Glutamatergic neuron (in vitro differentiated cells): ENCODE measurements at places on chromosomes 7 and 10. TPM values are rescaled to one million over a fixed set of nuclear protein-coding genes. Genes with fewer than 3 reads are reported as not detected.

The ICA1 gene
- total RNA-seq: 9.8 TPM

The ORAI2 gene
- 31.8 TPM for total RNA-seq

DNA sequence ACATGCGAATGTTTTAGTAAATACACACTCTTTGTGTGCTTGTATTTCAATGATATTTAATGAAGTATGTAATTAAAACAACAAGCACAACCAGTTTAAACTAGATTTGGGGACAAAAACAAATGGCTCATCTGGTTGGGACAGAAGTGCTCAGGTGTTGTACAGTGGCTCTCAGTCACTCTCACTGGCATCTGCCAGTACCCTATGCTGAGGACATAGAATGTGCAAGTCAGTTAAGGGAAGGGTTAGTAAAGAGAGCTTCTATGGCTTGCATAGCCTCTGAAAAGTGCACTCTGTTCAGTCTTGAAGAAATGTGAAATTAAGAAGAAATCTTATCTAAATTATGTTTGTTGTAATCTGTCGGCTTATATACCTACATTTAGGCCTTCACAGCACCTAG, 183.0 kb downstream of the LRRC4 start:
- no peak for DNase-seq

GRCh38 chr10:114316744-114317143, 77.7 kb downstream of the VWA2 start:
- DNase-seq: no peak

GRCh38 chr7:130218806-130219620, 11.4 kb downstream of the SSMEM1 start:
- no peak for DNase-seq

DNA sequence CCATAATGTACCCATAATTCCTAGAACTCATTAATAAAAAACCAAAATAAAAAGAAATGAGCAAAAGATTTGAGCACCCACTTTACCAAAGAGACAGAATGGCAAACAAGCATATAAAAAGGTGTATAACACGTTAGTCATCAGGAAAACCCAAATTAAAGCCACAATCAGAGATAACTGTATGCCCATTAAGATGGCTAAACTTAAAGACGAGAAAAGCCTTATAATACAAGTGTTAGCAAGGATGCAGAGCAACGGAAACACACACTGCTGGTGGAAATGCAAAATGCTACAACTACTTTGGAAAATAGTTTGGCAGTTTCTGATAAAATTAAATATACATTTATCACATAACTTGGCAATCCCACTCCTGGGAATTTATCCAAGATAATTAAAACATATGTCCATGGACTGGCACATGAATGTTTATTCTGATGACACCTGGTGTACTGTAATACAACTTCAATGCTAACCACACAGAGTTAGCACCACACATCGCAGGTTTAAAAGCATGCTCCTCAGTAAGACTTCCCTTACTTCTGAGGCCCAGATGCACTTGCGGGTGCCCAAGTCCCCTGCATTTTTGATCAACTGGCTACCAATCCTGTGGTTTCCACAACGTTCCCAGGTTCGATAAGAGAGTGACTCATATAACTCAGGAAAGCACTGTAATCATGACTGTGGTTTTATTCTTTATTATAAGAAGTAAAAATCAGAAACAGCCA, 158.6 kb downstream of the SNX13 start:
- no peak for DNase-seq
